ENCODE measurements at places on chromosomes 2 and 18.
A peak's percentile ranks its signal among the peaks of the same experiment; 100 is the strongest.

- DNase-seq: no peak
These were observed 125.5 kb upstream of the SMIM21 start for GRCh38 chr18:75553021-75553420.

GRCh38 chr2:170019060-170019805, 158.7 kb upstream of the MYO3B start:
- DNase-seq: no peak

- DNase-seq: no peak
These were observed 14.3 kb downstream of the PAX3 start for GRCh38 chr2:222284466-222284865.

GRCh38 chr2:73292906-73293533, 328 bp downstream of the EGR4 start:
- DNase-seq: peak; percentile 43

GRCh38 chr2:123165616-123166015, 859.5 kb upstream of the CNTNAP5 start:
- DNase-seq: no peak

- DNase-seq: peak; percentile 64
These were observed 21.9 kb upstream of the RNF149 start for GRCh38 chr2:101330253-101330933.

DNA sequence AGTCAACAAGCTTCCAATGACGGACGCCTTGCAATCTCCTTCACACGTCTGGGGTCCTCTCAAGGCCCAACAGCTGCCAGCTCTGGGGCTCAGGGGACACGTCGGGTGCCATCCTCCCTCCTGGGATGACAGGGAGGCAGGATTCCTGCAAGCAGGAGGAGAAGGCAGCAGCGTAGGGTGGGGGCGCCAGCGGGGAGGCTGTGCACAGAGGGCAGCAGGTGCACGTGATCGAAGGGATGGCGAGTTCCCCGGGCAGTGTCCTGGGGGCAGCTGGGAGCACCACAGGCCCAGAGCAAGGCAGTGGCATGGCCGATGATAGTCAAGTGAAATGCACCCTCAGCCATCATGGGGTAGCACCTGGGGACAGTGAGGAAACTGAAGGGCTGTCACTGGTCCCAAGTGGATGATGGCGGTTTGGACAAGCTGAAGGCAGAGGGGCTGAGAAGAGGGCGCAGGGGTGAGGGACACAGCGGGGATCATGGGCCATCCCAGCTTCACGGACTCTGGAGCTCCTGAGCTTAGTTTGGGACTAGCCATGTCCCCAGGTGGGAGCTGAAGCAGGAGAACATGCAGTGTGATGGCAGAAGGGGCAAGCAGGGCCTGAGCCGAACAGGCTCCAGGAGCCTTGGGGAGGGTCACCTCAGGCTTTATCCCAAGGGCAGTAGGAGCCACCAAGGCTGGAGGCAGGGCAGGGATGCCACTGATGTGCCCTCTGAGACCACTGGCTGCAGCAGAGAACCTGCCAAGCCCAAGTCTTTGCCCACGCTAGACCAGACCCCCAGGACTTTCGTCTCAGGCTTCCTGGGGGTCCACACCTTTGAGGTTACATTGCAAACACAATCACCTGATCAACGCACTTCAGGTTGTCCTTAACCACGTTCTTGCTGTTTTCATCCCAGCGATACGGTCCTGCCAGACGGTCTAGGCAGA, 16.3 kb upstream of the SNED1 start:
- no peak for DNase-seq

DNA sequence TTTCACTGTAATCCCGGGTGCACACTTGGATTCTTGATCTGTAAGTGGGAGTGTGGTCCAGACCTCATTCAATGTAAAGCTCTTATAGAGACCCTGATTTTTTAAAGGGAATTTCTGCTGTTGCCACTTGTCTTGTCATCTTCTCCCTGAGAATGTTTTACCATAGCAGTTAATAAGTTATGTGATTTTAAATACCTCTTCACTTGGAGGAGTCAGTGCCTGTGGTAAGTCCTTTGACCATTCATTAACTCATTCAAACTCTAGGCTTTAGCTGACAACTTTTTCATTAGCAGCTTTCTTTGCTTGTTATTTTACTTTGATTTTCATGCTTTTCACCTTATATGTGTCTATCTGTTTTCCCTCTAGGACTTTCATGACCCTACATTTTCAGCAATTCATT, 51.3 kb downstream of the FMNL2 start:
- DNase-seq: no peak

DNA sequence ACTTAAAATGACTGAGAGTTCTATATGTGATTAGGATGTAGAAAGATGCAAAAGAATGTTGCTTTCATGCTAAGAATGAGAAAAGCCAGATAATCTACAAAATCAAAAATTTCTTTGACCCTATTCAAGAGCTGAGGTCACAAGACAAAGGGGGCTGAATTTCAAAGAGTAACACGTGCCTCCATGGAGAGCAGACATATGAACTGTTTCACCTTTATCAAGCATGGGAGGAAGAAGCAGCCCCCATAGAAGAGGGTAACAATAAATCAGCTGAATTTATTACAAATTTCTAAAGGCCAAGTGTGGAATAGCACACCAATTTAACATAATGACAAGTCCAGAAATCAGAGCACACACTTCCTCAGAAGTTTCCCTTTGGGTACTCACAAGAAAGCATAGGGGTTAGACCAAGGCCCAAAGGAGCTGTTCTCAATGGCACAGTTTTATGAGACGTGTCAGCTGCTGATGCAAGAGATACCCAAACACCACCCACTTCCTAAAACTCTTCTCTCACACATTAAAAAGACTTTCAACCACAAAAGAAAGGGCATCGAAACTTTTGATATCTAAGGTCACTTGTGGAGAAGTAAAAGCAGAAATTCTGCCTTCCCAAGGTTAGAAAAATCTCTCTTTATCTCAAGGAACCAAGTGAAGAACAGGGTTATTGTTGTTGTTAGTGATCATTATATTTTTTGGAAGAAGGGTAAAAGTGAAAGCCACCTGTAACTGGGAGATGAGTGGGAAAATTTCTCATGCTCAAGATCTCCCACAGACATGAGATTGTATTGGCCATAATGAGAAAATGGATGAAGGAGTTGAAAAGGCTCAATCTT, 950.1 kb downstream of the TRIB2 start:
- DNase-seq: no peak

- DNase-seq: no peak
These were observed 145.5 kb upstream of the CTAGE1 start for GRCh38 chr18:22563164-22563583.

DNA sequence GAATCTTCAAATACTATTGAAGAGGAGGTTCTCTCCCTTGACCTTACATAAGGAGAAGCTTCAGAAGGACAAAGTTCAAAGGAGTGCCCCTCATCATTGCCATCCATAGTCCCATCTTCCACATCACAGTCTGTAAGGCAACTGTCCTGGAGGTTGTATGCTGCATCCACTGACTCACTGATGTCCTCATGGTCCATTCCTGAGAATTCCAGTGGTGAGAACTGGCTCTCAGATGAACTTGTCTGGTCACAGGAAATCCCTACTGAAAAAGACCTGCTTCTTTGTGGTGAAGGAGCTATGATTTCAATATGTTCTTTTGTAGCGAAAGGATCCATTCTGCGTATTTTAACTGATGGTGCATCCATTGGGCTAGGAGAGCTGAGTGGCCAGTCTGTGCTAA, 52.2 kb downstream of the EIF2AK3 start:
- no peak for DNase-seq

DNA sequence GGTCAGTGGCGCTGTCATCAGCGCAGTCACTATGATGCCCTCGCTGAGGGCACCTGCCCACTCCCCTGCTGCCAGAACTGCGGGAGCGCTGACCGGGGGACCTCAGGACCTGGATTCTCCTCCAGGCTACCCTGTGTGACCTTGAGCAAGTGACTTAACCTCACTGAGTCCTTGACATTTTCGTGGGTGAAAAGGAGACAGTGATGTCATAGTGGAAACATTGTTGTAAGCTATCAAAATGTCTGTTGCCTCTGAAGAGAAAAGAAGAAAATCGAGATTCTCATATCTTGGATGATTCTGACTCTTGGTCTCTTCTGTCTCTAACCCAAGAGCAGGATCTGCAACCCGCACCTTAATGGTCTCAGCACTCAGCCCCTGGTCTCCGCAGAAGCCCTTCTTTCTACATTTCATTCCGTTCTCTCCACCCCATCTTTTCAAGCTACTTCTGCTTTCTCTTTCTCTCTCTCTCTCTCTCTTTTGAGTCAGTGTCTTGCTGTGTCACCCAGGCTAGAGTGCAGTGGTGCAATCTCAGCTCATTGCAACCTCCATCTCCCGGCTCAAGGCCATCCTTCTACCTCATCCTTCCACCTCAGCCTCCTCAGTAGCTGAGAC, 978 bp upstream of the TUBA4A start:
- peak; percentile 78 for DNase-seq

- DNase-seq: no peak
These were observed 26.2 kb upstream of the TMEM163 start for GRCh38 chr2:134745023-134745422.

- DNase-seq: no peak
These were observed 29.6 kb downstream of the COLEC12 start for GRCh38 chr18:470661-471501.

DNA sequence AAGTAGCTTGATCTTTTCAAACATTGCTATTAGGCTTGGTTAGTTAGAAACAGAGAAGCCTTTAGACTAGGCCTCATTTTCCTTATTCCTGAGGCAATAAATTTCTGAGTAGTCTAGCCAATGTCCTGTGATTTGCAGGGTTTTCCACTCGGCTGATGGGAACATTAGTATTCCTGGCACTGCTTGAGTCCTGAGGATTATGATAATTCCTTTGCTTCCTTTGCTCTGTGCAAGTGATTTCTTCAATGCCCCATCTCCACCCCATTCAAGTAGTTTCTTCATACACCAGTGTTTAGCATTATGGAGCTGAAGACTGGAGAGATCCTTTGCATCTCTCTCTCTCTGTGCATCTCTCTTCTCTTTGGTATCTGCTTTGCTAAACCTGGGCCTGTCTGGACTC, 14.3 kb upstream of the SLC4A10 start:
- DNase-seq: no peak

DNA sequence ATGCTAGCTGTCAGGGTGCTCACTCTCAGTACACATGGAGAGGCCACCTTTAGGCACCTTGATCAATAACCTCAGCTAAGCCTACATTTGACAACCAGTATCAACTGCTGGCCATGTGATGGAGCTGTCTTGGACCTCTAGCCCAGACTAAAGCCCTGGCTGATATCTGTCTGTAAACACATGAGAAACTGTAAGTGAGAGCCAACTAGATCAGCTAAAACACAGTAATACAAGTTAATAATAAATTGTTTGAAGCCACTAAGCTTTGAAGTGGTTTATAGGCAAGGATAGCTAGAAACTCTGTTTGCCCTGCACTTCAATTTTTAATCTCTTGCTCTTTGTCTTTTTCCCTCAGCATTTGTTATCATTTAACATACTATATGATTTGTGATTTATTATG, 407.1 kb downstream of the SPAG16 start:
- DNase-seq: no peak

- no peak for DNase-seq
These were observed 39.5 kb downstream of the COX7A2L start for GRCh38 chr2:42321452-42322064.

- DNase-seq: no peak
These were observed 444.8 kb downstream of the RND3 start for GRCh38 chr2:150042500-150043171.

DNA sequence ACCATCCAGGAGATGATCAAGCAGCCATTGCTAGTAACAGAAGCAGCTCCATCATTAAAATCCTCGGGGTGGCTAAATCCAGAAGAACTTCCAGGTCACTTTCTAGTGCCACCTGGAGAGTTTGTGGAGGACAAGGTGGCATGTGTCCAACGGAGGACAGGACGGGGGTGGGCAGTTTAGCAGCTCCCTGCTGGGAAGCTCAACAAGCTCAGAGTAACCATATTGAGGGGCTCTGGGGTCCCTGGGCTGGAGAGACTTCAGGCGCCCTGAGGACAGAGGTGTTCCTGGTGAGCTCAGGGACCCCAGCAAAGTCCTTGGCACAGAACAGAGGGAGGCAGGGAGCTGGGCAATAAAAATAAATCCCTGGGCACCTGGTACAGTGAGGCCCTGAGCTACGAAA, 140.0 kb upstream of the FHL2 start:
- DNase-seq: no peak

- DNase-seq: no peak
These were observed 486.7 kb upstream of the GCFC2 start for GRCh38 chr2:76197428-76197827.

Measured in activated T-cell treated with anti-CD3 and anti-CD28 coated beads, Interleukin-2, amount 50 U/mL, for 24 hours (primary cell).